ENCODE measurements at places on chromosomes 5 and 9. TPM values are rescaled to one million over a fixed set of nuclear protein-coding genes. Genes with fewer than 3 reads are reported as not detected.

- DNase-seq = no peak
These were observed 97.3 kb upstream of the SLCO6A1 start for GRCh38 chr5:102596113-102596512.

Gene UBQLN1
- 154 TPM for polyA plus RNA-seq

DNA sequence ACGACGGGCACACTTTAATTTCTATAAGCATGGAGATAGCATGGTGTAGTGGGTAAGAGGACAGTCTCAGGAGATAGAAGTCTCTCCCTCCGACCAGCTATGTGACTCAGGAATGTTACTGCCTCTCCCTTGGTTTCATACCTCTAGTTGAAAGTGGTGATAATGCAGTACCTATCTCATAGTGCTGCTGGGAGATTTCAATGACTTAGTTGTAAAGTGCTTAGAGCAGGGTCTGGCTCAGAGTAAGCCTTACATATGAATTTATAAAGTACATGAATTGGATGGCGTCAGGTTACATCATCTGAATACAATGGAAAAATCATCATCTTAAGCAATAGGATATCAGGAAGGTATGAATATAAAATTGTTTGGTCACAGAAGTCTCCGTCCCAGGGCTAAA is 952.8 kb upstream of the EDIL3 start:
- DNase-seq = no peak

Gene HTR1A
- polyA plus RNA-seq = not detected

DNA sequence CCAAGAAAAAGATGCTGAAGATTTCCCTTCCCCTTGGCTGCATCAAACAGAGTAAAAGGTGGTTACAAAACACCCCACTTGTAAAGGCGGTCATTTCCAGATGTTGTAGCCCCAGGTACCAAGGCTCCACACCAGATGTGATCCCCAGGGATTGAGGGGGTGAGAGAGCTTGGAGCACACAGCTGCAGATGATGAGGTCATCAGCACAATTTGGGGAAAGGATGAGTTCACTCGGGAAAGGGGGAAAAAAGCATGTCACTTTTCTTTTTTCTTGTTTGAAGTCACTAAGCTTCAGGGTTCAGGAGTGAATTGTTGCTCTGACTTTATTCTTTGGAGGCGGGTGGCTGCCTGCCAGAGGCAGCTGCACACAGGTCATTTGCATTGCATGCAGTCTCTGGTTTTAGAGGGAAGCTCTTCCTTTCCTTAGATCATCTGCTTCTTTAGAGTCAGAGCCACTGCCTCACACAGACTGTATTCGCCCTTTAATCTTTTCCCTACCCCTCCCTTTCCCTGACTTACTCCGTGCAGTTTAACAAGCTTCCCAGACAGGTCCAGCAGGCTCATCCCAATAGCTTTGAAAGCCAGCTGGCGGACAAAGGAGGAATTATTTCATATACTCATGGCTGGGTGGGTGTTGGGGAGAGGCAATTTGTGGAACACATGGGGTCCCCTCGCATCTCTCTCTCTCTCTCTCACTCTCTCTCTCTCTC is 409.3 kb upstream of the SLC24A2 start:
- DNase-seq = no peak

Gene MZB1
- not detected for polyA plus RNA-seq

DNA sequence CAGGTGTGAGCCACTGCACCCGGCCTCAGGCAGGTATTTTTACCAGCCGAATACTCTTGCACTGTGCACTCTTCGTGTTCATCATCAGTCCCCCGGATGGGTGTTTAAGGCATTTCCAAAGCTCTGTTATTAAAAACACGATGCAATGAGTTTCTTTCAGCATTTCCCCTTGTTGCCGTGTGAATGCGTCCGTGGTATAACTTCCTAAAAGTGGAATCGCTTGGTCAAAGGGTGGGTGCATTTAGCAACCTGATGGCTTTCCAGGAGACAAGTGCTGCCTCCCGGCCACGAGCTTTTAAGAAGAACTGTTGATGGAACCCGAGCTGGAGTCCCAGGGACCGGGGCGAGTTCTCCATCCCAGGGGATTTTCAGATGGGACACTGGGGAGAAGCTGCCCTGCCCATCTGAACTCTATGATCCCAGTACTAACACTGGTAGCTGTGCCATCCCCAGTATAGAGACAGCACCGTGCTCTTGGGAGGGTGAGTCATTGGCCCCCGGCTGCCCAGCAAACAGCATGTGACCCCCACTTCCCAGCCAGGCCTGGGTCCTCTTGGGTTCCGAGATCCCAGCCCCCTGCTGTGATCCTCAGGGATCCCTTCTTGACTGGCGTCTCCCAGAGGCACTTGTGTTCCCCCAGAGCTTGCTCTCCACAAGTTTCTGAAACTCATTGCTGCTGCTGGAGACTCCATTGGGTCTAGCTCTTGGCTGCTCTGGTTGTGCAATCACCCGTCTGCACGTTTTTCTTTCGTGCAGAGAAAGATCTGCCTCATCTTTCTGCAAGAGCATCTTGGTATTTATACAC is 169.5 kb upstream of the IER5L start:
- no peak for DNase-seq

Gene KCNN2
- 5.1 TPM for polyA plus RNA-seq
